WTC11 (cell line): ENCODE measurements at places on chromosomes 7 and 10. TPM values are rescaled to one million over a fixed set of nuclear protein-coding genes. Genes with fewer than 3 reads are reported as not detected.

- DNase-seq: no peak
These were observed 571.3 kb upstream of the NRG3 start for GRCh38 chr10:81303656-81304055.

HOXA3 gene
- total RNA-seq: 0.11 TPM in 1 of 3 replicates, not detected in the others

TAC1 gene
- total RNA-seq: 0.42 to 0.98 TPM (median 0.50 TPM) in 3 replicates

- DNase-seq: no peak
These were observed 306.9 kb upstream of the GLI3 start for GRCh38 chr7:42543953-42544352.

DNA sequence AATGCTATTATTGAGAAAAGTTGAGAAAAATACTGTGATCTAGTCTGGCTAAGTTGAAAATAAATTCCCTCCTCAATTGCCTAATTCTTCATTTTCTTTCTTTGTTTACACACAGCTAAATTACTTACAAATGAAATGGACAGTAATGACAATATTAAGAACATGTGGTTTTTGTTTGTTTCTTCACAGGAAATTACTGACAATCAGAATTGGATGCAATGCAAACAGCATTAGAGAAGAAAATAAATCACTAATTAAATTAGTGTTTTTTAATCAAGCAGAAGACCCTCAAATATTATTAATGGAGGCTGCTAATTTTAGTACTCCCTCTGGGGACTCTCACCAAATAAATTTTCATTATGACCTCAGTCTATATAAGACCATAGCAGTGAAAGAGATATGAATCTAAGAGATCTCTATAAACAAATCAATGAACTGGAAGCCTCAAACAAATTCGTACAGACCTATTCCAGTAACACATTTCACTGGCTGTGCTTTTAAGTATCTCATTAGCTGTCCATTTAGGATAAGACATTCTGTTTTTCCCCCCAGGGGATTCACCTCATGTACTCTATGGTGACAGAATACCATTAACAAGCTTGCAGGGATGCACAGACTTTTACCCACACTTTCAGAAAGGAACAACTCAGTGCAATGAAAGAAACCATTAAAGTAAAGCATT is 202.0 kb upstream of the DGKB start:
- DNase-seq: no peak

DNA sequence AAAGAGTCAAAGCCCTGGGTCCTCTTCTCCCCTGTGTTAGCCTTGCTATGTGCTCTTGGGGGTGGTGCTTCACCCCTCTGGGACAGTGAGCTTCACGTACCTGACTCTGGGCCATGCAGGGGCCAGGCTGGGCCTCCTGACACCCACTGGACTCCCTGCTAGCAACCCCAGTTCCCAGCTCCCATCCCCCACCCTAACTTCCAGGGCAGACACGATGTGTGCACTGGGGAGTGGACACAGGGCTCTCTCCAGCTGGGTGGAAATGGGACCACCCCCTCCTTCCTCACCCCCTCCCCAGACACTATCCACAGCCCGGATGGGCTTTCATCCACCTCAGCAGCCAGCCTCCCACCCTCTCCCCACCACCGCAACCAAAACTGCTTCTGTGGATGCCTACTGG is 113.0 kb upstream of the ZNF479 start:
- no peak for DNase-seq

DNA sequence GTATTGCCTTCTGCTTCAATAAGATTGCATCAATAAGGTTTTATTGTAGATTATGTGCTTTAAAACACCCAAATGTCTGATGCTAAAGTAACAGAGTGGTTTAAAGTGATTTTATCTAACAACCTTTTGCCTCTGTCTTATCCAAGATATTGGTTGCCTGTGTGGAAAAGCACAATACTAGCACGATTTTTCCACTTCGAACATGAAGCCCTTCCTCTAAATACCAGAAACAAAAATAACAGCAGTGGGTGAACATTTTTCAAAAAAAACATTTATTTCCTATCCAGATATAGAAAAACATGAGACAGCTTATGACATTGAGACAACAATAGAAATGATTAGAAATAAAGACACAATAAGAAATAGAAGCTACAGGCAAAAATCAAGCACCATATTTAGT is 59.5 kb upstream of the MDFIC start:
- no peak for DNase-seq

SPDYE8 gene
- not detected in 3 replicates for total RNA-seq

DNA sequence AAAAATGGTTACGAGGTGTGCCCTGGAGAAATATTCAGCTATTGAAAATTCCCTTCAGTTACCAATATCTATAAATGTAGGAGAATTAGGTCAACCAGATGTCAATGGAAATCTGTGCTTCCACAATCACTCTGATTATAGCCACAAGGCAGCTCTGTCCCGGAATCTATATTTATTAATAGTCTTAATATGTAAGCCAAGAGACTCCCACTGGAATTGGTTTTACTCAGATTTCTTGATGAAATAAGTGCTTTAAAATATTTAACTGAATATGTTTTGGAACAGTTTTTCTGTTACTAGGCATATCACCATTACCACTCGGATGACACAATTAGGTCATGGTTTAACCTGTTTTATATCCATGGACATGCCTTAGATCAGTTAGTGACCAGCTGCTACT is 169.6 kb downstream of the POM121L12 start:
- DNase-seq: no peak

GRCh38 chr10:78952030-78952429 is 116.7 kb upstream of the ZMIZ1 start:
- DNase-seq: no peak

CFAP46 gene
- 2.9 to 3.4 TPM (median 3.3 TPM) in 3 replicates for total RNA-seq
